Stimulated activated naive CD8-positive, alpha-beta T cell treated with anti-CD3 and anti-CD28 coated beads, Interleukin-15, Interleukin-2, amounts not matched to agents 100 U/mL and 50 U/mL, for 24 hours (primary cell): ENCODE measurements at places on chromosomes 3 and 15.
A peak's percentile ranks its signal among the peaks of the same experiment; 100 is the strongest.

- no peak for DNase-seq
These were observed 764.8 kb upstream of the NR2F2 start for GRCh38 chr15:95565690-95566089.

DNA sequence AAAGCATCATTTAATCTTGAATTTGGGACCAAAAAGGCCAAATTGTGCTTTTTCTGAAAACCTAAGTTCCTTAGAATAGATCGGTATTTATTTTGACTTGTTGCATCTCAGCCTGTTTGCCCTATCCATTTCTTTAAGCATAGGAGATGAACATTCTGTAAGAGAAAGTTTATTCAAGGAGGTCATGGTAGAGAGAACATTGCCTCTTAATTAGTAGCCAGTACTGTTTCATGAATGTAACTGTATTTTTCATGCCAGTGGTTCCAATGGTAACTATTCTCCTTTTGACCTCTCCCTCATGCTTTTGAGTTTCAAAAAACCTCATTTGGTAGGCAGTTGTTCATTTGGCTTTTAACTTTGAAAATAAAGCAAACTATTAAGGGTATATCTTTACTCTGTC is 55.4 kb downstream of the ARMC8 start:
- no peak for DNase-seq

- DNase-seq: no peak
These were observed 178.3 kb downstream of the KBTBD8 start for GRCh38 chr3:67176396-67176795.

DNA sequence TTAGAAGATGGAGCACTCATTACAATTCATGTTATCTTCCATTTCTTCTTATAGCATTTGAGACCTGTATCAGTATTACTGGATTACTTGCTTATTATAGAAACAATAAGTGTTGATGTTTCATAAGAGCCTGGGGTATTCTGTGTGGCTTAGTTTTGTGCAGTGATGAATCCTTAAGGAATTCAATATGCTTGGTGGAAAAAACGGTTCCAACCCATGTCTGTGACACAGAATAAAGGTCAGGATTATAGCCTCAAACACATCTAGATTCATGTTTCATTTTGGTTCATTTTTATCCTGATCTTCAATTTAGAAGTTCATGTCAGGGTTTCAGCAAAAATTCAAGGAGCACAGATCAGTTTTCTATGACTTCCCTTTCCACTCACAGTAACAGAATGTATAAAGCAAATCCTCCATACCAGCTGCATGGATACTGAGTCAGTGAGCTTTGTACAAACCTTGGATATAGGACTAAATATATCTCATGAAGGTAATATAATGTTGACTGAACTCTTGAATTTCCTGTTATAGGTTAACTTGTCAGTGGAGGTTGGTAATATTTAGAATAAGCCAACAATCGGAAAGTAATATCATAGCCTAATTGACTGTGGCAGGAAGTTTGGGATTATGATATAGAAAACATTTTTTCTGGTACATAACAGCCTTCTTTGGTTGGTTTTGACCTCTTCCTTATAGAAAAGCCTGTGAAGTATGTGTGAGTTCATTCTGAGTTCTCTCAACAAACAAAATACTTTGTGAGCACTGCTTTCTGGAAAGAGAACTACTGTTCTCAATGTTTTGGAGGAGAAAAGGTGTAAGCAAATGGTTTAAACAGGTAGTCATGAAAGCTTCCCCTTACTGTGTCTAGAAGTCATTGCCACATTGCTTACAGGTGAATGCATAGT is 218.2 kb upstream of the TPM1 start:
- DNase-seq: no peak

GRCh38 chr3:36650271-36650671 is 114.1 kb downstream of the DCLK3 start:
- DNase-seq: no peak

DNA sequence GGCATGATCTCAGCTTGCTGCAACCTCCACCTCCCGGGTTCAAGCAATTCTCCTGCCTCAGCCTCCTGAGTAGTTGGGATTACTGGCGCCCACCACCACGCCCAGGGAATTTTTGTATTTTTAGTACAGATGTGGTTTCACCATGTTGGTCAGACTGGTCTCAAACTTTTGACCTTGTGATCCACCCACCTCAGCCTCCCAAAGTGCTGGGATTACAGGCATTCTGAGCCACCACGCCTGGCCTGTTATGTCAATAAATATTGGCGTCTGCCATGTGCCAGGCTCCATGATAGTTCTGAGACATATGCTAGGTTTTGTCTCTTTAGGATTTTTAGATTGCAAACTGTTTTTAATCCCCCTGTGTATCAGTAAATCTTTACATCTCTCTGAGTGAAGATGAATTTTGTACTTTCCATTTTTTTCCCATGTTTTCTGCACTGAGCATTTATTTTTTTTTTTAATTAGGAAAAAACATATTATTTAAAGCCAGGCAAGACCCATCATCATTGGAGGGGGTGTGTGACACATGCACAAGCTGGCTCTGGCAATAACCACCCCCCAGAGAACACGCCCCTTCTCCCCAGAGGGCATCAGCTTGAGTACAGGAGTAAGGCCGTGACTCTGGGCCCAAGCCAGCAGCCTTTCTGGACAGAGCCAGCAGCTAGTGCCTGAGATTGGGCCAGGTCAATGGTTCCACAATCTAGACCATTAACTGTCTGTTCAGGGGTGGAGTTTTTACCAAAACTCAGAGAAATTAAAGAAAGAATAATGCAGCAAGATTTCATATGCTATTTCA is 51.0 kb upstream of the ATP1B3 start:
- DNase-seq: no peak

- DNase-seq: no peak
These were observed 51.2 kb upstream of the THRB start for GRCh38 chr3:24545887-24546286.

GRCh38 chr15:89875741-89876140 is 18.1 kb downstream of the AP3S2 start:
- no peak for DNase-seq

- DNase-seq: no peak
These were observed 53.4 kb downstream of the HES1 start for GRCh38 chr3:194189243-194189791.

GRCh38 chr3:153192327-153192726 is 30.3 kb downstream of the RAP2B start:
- DNase-seq: no peak

GRCh38 chr3:174710612-174711011 is 148.5 kb upstream of the NAALADL2 start:
- DNase-seq: no peak

DNA sequence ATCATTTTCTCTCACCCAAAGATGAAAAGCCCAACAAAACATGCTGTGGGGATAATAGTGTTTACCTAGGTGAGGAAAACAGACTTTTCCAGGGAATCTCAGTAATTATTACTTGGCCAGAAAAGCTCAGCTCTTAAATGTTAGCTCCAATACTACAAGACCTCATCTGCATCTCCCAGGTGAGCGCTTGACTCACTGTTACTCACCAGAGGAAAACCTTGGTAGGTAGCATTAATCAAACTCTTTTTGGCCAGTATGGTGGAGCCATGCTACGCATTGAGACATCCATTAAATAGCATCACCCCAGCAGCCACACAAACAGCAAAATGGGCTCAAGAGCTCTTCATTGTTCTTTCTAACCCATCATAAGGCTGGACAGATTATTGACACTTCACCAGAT is 99.0 kb downstream of the TIGIT start:
- DNase-seq: no peak

DNA sequence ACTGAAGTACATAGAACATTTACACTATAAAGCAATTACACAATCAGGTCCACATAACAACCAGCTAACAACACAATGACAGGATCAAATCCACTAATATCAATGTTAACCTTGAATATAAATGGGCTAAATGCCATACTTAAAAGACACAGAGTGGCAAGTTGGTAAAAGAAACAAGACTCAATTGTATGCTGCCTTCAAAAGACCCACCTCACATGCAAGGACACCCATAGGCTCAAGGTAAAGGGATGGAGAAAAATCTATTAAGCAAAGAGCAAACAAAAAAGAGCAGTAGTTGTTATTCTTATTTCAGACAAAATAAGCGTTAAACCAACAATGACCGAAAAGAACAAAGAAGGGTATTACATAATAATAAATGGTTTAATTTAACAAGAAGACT is 183.3 kb downstream of the PYDC2 start:
- no peak for DNase-seq

DNA sequence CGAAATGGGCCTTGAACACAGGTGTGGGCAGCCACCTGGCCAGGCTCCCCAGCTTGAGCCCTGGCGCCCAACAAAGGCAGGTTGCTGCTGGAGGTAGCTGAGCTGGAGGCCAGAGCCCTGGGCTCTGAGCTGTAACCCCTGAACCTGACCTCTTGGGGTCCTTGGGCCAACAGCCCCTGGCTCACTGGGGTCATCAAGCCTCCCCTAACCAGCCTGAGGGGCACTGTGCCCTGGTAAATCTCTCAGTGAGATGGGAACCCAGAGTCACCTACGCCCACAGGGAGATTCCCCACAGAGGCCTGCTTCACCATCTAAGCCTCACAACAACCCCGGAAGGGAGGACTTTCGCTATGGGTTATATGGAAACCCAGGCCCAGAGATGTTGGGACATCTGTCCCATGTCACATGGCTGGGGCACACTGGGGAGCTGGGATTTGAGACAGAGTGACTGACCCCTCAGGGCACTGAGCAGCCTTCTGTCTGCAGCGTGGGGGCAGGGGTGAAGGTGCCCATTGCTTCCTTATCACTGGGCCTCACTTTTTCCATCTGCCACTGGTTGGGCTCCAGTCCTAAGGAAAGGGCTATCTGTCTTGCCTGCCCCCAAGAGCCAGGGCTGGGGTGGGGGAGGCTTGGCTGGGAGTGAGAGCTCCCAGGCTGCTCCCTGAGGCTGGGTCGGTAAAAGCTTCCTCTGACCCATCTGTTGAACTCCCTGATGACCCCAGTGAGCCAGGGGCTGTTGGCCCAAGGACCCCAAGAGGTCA is 59.1 kb downstream of the IQSEC1 start:
- peak; percentile 62 for DNase-seq

DNA sequence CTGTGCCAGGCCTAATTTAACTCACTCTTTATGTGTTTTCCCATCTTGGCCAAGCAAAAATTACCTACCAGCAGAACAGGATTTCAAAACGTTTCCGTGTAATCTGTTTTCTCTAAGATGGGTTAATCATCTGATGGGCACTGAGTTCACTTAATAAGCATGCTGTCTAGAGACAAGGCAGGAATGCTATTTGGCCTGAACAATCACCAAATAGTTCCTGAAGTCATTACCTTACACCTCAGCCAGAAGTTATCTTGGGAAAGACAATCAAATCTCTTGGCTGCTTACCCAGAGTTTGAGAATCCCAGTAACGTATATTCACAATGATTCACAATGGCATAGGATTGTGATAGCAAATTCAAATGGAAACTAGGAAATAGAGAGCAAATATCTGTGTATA is 779.1 kb downstream of the CADM2 start:
- DNase-seq: no peak

- no peak for DNase-seq
These were observed 5.5 kb downstream of the BMF start for GRCh38 chr15:40102897-40103858.
